ENCODE measurements at places on chromosomes 1 and 21.

DNA sequence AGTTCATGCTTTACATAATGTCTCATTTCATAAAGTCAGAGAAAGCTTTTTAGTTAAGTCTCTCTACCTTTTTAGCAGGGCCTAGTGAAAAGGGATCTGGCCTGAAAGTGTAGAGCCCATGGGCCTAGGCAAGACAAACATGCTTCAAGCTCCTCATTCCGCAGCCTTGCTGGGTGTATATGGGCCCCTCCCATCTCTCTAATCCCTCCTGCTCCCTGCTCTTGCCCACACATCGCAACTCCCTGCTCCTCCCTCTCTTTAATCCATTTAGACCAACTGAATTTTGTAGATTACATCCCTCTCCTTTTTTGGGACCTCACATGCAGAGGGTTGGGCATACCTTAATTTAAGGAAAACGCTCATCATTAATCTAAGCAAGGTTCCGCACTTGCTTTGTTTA lies 42.3 kb upstream of the CCDC190 start:
- DNase-seq, result no peak

GRCh38 chr21:45139473-45139872 lies 65.1 kb downstream of the ADARB1 start:
- DNase-seq, result no peak

DNA sequence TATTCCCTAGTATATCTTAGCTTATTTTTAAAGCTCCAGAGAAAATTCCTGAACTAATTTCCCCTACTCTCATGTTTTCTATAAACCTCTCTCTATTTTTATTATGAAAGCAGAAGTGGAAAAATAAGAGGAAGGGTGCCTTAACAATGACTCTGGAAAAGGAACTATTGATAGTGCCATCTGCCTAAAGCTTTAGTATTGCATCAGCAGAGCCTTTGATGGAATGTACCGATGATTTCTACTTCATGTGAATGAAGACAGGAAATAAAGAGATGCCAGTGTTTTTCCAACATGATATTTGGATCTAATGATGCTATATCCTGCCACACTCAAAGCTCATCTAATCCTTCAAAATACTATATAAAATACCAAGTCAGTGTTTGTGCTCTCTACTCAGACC lies 35.1 kb downstream of the TNFSF18 start:
- DNase-seq, result no peak

DNA sequence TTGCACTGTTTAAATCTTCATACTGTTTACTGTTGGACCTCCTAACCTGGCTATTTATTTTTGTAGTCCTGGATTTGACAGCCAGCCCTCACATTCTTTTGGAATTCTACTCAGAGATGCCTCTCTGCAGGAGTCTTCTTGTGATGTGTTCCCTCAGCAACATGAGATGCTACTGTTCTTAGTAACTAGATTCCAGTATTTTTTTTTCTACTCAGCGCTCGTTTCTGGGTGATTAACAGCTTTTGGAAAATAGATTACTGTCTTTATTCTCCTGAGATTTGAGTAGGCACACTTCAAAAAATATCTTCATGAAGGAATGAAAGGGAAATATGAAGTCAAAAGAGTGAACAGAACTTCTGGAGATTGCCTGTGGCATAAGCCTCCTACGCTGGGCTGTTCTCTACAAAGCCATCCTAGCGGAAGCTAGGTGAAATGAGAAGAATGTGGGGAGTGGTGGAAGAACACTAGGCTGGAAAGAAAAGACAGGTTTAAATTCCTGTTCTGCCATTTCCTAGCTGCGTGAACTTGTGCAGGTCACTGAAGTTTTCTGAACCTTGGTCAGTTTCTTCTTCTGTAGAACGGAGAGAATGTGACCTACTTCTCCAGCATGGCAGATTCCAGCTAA lies 75.9 kb downstream of the LRRC8C start:
- DNase-seq, result no peak

DNA sequence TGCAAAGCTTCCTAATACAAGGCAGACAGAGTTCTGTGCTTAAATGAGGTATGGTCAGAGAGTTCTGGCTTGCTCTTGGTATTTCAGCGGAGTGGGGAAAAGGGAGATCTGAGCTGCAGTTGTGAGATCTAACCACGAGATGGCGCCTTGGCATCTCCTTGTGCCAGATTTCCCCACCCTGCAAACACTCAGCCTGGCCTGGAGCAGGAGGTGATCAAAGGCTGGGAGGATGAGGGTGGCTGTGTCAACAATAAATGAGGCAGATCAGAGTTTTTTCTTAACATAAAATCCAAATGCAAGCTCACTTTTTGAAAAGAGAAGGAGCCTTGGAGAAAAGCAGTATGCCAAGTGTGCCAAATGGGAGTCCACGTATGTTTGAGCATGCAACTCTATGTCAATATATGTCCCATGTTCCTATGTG lies 4.1 kb upstream of the TFAP2E start:
- peak; percentile 78 for DNase-seq

- peak; percentile 34 for DNase-seq
Observed at GRCh38 chr21:27572696-27573095, 605.8 kb upstream of the ADAMTS5 start.

GRCh38 chr1:15519625-15520024 lies 4.4 kb downstream of the CASP9 start:
- no peak for DNase-seq

GRCh38 chr1:27101696-27102095 lies 53.2 kb downstream of the SLC9A1 start:
- DNase-seq, result no peak

DNA sequence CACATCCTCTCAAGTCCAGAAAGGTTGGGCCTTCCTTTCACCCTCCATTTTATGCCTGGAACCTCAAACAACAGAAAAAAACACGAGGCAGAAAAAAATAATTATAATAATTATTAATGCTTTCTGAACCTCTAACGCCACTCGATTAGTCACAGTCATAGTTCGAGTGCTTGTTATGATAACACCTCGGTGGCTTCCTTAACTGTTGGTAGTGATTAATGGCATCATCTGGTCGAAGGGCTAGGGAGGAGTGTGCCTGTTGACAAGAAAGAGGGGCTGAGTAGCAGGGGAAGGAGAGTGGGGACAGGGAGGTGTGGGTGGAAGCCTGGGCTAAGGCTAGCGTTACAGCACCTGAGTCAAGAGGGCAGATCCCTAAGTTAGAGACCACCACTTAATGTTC lies 21.3 kb upstream of the IL10 start:
- no peak for DNase-seq

DNA sequence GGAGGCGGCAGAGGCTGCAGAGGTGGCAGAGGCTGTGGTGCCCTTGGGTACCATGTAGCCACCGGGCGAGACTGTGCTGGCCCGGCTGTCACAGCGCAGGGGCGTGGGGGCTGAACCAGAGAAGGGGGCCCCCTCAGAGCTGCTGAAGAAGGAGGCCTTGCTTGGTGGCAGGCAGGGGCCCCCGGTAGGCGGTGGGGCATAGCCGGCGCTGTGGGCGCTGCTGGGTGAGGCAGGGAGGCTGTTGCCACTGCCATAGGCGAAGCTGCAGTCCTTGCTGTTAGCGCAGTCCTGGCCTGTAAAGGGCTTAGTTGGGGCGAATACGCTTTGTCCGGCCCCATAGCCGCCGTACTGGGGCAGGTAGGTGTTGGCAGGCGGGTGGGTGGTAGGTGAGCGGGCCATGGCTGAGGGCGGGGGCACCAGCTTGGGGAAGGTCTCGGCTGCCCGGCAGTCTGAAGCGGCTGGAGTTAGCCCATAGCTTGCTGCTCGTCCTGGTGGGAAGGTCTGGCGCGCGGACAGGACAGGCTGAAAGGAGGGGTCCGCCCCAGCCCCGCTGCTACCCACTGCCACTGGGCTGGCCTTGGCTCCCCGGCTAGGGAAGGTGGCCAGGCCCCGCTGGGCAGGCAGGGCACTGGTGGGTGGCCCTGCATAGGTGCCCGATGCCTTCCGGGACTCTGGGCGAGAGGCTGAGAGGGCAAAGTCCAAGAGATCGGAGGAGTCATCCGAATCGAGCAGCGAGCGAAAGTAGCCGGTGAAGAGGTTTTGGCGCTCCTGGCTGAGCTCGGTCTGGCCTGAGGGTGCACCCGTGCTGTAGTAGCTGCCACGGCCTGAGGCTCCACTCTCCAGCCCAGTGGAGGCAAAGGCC lies 54.9 kb downstream of the AHDC1 start:
- no peak for DNase-seq

DNA sequence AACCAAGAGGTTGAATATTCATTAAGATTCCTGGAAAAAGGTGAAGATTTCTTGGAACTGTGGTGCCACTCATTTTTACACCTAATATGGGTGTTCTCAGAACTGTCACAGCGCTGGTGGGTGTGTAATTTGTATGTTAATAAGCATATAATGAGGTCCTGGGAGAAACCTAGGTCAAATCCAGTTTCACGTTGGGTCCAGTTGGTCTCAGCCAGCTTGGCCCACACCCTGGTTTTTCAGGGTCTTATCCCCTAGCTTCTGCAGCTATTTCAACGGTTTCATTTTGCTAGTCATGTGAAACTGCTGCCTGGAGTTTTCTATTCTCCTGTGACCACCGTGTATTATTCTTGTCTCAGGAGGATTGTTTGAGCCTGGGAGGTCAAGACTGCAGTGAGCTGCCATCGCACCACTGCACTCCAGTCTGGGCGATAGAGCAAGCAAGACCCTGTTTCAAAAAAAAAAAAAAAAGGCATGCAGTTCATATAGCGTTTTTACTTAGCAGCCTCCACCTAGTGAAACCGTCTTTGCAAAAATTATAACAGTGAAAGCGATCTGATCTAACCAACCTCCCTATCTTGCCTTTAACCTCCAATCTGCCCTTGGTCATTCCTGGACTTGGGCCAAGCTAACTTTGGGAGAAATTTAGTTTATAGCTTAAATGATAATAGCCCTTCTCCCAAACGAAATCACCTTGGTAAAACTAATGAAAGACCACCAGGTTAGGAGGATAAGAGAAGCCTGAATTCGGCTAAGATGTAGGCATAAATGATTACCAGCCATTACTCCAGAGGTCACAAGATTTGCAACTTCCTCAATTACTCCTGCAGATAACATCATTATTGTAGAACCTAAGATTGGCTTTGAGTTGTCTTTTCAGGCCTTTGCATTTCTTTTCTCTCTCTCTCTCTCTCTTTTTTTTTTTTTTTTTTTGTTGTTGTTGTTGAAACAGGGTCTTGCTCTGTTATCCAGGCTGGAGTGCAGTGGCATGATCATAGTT lies 44.0 kb downstream of the PTAFR start:
- no peak for DNase-seq

- peak; percentile 76 for DNase-seq
Observed at GRCh38 chr1:186950547-186950946, 121.8 kb downstream of the PLA2G4A start.

GRCh38 chr1:69985901-69986439 lies 219.4 kb downstream of the LRRC40 start:
- no peak for DNase-seq

GRCh38 chr1:147486876-147487656 lies 54.2 kb upstream of the BCL9 start:
- no peak for DNase-seq

GRCh38 chr1:160129966-160130365 lies 14.4 kb downstream of the ATP1A2 start:
- DNase-seq, result no peak

DNA sequence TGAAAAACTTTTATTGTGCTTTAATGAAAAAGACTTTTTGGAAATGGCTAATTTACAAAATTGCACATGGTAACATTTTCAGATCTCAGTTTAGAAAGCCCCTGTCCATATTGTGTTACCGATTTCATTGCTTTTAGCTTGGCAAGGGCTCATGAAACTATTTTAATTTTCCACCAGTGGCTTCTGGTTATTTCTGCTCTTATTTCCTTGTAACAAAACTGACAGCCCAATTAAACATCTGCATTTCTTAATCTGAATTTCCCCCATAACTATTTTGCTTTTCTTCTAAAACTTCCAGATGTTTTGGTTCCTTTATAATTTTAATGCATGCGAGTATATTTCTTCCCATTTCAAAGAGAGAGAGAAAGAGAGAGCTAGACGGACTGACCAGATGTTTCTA lies 264.8 kb downstream of the PTPRC start:
- no peak for DNase-seq

GRCh38 chr1:27113861-27114260 lies 41.1 kb downstream of the SLC9A1 start:
- no peak for DNase-seq

DNA sequence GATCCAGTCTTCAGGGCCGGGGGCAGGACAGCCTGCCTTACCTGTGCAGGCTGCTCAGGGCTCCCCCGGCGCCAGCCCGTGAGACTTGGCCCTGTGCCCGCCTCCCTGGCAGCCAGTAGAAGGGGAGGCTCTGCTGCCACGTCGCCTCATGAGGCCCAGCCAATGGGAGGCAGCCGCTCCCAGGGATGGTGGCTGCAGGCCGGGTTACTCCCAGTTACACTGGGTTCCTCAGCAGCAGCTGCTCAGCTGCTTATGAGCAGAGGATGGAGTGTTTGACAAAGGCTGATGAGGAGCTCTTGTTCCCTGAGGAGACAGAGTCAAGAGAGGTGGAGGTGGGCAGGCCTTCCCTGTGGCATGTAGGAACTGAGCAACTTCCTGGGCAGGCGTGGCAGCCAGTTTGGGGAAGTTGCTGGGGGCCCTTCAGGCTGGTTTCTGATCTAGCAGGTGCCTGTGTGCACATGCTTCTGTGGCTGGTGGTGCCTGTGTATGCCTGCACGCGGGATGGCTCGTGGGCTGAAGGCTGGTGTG lies 5.5 kb downstream of the MFSD2A start:
- DNase-seq, result no peak

DNA sequence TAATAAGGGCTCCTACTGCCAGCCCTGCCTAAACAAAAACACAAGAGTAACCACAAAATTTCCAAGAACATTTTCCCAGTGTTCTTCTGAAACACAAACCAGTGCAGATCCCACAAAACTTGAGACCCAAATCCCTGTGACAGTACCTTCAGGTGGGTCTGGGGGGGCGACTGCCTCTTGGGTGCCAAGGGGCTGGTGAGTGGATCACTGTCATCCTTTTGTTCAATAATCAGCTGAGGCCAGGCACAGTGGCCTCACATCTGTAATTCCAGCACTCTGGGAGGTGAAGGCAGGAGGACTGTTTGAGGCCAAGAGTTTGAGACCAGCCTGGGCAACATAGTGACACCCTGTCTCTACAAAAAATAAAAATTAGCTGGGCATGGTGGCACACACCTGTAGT lies 87.6 kb downstream of the GLIS1 start:
- DNase-seq, result no peak

GRCh38 chr1:28170001-28170596 lies 6.4 kb downstream of the PTAFR start:
- DNase-seq, result no peak

- peak; percentile 42 for DNase-seq
Observed at GRCh38 chr1:55155522-55155921, 59.6 kb downstream of the USP24 start.

DNA sequence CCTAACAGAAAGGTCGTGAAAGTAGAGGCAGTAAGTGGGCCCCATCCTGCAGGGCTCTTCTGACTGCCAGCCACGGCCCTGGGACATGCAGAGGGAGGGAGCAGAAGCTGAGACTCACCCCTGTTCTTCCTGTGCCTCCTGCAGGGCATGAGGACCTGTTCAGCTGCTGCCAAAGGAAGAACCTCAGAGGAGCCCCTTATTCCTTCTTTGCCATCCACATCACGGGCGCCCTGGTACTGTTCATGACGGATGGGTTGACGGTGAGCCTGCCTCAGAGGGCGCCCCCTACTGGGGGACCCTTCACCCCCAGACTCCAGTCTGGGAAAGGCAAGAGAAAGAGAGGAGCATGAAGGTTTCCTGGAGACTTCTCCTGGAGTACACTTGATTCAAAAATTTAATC lies 47.1 kb downstream of the ELK4 start:
- no peak for DNase-seq
